ENCODE measurements at places on chromosomes 5 and 9.

DNA sequence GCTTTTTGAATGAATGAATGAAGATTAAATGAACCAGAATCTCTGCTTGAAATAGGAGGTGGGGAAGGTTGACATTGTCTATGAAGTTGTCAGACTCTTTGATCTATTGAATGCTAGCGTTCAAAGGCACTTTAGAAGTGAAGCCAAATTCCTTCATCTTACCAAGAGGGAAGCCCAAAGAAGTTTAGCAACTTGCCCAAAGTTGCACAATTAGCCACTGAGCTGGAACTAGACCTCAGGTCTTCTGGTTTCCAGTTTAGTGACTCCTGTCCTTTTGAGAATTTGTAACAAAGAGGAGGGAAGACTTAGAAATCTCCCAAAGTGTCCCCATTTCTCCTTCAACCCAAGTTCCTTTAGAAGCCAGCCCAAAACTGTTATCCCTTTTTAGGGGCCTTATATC lies 20.7 kb upstream of the SLC1A3 start:
- no peak for DNase-seq

DNA sequence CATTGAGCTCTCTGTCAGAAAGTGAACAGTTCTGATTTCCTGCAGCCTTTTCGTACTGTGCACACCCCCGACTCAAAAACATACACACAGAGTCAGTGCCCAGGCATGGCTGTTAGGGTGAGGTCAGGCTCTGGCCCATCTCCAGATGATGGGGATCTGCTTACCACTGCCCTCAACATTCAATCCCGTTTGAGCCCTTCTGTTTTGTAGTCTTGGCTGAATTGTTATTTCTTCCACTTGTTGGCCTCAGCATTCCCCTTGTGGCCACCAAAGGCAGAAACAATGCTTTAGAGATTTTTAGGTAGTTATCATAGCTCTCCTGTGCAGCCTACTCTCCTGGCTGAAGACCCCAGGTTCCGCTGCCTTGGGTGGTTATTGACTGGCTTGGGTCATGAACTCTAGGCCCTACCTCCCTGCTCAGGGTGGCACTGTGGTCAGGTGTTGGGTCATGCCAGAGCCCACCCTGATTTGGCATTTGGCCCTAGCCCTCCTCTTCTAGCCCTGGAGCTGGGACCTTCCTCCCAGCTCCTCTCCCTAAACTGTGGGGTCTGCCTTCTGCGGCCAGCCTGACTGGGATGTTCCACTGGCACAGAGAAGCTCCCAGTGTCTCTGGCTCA lies 7.8 kb upstream of the MYOZ3 start:
- no peak for DNase-seq

DNA sequence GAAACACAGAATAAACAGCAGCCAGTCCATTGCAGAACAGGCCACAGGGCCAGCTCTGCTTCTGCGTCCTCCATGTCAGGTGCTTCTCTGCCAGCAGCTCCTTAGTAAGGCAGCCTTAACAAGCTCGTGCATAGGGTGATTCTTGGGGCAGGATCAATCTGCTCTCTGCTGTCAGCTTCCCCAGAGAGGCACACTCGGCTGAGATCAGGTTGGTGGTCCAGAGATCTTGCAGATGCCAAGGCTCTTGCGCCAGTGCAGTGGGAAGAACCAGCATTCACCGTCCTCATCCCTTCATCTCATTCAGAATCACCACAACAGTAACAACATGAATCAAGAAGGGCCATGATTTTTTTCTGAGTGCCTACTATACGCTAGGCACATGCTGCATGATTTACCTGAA lies 49.0 kb upstream of the ALDH1B1 start:
- no peak for DNase-seq

DNA sequence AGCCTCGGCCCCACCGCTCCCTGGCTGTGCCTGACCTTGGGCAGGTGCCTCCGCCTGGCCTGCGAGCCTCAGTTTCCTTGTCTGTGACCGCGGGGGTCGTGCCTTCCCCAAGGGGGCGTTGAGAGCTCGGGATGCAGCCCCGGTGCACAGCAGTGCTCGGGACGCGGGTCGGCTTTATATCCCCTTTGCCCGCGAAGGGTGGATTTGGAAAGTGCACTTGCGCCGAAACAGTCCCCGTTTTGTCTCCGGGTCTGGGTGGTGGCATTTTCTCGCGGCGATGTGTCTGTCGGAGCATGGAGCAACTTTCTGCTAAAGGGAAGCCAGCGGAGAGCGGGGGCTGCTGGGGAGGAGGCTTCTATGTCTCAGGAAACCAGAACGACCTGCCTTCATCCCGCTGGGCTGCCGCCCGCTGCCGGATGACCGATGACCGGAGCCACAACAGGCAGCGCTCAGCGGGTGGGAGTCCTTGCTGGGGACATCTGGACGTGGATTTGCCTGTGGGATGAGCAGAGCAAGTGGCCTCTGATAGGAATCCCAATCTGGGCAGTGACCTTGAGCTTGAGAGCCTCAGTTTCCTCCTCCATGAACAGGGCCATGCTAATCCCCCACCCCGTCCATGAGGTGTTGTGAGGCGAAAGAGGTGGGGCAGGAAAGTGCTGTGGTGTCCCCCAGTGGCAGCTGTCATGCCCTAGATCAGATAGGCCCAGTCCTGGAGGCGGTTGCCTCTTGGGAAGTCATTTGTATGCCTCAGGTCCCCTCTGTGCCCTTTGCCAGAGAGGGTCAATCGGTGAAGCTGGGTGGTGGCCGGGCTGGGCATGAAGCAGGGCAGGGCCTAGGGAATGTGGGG lies 651 bp downstream of the HRH2 start:
- DNase-seq, result no peak

DNA sequence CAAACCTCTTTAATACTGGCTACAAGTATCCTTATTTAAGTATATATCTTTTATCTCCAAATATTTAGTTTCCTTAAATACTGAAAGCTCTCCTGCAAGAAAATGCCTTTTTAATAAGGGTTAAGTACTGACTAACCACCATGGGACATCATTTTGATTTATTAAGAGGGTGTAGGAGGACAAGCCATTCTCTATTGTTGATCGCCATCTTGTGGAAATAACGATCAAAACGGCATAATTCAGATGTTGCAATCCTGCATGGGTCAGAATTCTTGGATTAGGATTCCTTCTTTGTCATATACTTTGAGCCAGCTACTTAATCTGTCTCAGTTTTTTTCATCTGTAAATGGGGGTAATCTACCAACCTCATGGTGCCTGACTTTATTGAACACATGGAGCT lies 28.7 kb upstream of the C5orf46 start:
- DNase-seq, result no peak

- DNase-seq, result no peak
Observed at GRCh38 chr5:6395621-6396020, 17.3 kb upstream of the MED10 start.

DNA sequence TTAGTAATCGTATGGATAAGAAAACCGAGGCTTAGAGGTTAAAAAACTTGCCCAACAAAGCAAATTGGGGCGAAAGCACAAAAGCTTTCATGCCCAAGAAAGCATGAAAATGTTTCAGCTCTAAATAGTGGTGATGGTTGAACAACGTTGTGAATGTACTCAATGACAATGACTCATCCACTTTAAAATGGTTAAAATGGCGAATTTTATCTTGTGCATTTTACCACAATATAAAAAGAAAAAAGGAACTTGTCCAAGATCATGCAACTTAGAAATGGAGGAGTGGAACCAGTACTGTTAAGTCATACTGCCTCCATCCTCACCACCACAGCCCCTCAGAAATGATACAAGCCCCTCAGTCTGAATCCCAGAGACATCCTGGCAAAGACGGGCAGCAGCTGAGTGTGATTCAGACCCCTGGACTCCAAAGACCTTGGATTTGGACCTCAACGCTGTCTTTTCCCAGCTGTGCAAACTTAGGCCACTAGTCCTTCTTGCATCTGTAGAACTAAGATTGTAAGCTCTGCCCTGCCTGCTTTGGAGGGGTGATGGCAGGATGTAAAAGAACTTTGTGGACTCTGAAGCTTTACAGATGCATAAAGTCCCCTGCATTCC lies 158.4 kb downstream of the GABBR2 start:
- no peak for DNase-seq

- no peak for DNase-seq
Observed at GRCh38 chr5:36459176-36460135, 146.9 kb upstream of the SLC1A3 start.

DNA sequence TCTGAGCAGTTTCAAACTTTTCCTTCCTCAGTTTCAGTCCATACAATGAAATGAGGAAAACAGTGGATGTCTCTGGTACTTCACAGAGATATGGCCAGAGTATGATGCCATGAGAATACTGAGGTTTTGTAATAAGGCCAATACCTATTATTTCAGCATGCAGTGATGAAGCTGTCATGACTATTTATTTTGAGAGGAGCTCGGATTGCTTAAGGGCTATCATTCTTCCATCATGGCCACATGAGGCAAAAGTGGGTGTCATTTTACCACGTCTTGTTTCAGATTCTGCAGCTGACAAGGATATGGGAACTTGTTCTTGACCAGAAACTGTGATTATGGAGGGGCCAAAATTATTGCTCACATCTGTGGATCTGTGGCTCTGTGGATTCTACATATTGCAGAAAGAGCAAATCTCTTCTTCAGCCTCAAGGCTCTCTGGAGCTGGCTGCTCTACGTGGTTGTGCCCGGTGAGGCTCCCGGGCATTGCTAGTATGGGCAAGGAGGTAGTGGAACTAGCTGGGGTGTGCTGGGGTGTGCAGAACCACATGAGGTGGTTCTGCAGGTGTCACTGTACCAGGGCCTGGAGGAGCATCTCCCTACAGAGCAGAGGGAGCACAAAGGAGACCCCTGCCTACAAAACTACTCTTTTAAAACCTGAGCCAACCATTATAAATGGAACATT lies 180.3 kb downstream of the SEMA6A start:
- DNase-seq, result no peak

DNA sequence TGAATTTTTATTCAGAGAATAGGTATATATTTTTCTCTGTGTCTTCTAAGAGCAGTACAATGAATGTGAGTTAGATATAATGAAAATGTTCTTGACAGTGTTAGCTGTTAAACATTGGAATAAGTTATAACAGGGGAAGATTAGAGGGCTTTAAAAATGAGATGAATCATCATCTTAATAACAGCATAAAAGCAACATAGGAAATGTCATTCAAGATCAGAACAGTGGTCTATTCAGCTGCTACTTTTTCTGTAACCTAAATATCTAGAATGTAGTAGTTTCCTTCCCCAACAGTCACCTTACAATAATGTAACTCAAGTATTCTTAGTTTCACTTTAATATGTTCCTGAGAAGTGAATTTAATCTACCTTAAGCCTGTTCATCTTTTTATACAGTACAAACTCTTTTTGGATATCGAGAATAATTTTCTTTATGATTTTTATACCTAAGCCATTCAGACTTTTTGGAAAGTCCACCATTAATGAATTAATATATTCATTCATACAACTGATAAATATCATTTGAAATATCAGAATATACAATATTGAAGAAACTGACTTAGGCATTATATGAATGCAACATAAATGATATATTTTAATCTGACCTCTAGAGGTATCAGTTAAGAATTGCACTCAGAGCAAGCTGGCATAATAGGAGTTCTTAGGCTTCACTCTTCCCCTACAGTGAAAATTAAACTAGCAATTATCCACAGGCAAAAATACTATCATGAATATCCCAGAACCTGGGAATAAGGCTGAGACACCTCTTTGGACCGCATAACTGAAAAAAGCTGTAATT lies 66.1 kb upstream of the EDIL3 start:
- no peak for DNase-seq

DNA sequence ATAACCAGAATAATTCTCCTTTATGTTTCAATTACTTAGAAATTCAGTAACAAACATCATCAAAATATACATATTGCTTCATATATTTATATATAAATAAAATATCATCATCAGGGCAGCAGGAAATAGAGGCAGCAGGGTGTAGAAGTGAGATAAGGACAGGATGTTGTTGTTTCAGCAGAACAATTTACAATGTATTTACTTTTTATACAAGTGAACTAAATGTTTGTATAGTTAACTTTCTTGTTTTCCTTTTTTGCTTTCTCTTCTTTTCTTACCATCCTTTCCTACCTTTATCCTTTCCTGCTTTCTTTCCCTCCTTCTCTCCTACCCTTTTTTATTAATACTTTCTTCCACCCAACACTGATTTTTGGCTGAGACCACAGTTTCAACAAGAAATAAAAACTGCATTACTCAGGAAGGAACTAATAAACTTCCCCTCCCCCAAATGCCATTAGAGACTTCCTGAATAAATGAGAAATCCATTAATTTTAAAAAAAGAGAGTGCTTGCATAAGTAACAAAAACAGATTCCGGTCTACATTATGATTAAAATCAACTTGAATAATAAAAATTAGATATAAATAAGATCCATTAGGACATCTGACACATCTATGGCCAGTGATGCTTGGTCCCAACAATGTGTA lies 159.8 kb upstream of the ACOT12 start:
- DNase-seq, result no peak

DNA sequence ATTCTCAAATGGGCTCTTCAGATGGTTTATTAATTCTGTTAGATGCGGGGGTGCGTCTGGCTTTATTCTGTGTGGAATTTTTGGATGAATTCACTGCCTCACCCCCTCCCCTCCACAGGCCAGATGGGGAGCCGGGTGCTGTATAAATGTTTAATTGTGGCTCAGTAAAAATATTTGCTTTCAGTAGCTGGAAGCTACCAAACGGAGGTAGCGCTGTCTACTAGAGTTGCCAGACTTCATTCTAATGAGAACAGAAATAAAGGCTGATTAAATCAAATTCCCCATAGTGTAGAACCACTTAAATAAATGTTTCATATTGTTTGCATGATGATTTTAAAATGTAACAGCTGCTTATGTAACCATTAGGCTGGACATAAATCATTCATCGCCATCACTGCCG lies 34.5 kb upstream of the KCNMB1 start:
- no peak for DNase-seq

GRCh38 chr5:176832162-176832561 lies 21.8 kb downstream of the UNC5A start:
- DNase-seq, result no peak

DNA sequence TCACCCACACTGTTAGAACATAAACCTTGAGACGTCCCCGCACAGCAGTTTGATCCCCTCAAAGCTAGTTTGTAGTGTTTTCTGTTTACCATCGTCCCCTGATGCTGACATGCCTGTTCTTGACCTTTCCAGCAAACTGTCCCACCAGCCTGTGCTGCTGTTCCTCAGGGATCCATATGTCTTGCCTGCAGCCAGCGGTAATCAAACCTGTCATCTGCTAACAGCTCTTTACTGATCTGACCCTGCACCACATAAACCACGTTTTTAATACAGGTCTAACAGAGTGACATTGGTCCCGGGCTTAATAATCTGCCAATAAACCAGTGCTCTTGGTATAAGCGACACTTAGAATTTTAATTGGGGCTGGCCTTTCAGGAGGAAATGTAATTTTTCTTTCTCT lies 34.7 kb downstream of the PPIC start:
- no peak for DNase-seq

DNA sequence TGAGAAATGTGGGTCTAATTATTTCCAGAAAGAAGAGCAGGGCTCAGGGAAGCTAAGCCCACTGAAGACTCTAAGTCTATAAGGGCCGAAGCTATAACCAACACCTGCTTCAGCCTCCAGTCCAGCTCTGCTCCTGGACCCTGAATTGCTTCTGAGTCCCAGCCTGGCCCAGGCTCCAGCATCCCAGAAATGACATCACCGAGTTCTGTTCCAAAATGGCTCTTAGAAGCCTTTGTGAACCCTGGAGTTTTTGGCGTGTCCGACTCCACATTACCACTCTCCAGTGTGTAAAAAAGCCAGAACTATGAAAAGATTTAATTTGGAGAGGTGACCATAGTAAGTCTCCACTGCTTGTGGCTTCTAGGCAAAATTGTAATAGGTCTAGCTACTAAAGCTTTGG lies 289.9 kb downstream of the SLIT3 start:
- no peak for DNase-seq

- DNase-seq, result no peak
Observed at GRCh38 chr9:1414711-1415131, 364.6 kb downstream of the DMRT2 start.

- peak; percentile 65 for DNase-seq
Observed at GRCh38 chr9:120891245-120891883, 14.4 kb upstream of the PHF19 start.

All from activated T-helper 1 cell treated with Interleukin-2 at 50 U/mL for 16 hours (primary cell).